ENCODE measurements at places on chromosomes 13 and 19.

DNA sequence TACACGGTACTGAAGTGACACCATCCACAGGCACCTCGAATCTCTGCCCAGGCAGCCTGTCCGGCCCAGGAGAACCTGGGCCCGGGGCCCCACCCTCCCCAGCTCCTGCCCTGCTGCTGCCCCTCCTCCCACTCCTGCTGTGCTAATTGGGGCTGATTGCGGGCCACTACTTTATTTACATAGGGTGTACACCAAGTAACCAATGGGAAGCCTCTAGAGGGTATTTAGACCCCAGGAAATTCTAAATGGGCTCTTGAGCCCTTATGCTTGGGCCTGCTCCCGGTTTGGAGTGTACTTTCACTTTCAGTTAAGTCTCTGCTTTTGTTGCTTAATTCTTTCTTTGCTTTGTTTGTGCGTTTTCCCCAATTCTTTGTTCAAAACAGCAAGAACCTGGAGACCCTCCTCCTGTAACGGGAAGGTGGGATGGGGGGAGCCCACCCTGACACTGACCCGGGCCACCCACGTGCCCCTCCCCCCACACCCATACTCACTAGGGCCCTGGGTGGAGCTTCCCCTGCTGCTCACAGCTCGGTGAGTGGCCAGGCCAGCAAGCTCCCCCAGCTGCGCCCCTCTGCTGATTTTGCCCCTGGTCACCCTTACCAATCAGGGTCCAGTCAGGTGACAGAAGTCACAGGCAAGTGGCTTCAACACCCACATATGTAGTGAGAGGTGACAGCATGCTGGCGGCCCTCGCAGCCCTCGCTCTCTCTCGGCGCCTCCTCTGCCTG is 9.4 kb downstream of the SCGB2B2 start:
- no peak for DNase-seq

DNA sequence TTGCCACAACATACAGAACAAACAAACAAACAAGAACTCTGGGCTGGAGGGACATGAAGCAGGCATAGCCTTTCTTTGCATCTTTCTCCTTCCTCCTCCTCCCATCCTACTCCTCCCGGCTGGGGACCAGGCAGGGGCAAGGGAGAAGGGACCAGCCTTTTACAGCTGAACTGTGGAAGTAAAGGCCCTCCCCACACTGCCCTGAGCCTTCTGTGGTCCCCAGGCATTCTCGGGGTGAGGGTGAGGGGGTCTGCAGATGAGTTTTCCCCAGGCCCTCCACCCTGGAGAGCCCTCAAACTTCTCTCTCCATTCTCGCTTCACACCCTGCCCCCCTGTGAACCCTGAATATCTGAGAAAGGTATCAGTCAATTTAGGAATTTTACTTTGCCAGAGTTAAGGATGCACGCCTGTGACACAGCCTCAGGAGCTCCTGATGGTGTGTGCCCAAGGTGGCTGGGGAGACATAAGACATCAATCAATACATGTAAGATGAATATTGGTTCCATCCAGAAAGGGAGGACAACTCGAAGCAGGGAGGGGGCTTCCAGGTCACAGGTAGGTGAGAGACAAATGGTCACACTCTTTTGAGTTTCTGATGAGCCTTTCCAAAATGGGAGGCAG is 170.9 kb downstream of the COL4A1 start:
- no peak for DNase-seq

DNA sequence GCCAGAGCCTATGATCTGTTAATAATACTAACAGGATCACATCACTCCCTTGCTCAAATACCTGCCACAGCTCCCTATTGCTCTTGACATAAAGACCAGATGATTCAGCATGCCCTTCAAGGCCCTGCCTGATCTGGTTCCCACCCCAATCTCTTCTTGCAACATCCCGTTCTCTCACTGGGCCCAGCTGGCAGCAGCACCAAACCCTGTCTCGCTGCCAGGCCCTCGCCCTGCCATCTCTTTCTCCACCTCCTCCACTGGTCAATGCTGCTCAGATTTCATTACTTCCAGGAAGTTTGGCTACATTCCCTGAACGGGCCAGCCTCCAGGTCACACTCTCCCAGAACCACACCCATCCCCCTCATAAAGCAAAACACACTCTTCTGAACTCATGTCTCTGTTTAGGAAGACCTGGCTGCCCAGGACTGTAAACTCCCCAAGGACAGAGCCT is 8.6 kb upstream of the BCAT2 start:
- DNase-seq, result no peak

GRCh38 chr19:43311706-43312105 is 41.8 kb upstream of the CD177 start:
- DNase-seq, result no peak

DNA sequence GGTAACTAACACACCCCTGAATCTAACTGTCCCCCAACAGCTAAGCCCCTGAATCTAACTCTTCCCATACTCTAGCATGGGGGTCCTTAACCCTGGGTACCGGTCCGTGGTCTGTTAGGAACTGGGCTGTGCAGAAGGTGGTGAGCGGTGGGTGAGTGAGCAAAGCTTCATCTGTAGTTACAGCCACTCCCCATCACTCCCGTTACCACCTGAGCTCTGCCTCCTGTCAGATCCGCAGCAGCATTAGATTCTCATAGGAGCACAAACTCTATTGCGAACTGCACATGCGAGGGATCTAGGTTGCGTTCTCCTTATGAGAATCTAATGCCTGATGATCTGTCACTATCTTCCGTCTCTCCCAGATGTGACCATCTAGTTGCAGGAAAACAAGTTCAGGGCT is 6.2 kb upstream of the PHLDB3 start:
- DNase-seq, result no peak

DNA sequence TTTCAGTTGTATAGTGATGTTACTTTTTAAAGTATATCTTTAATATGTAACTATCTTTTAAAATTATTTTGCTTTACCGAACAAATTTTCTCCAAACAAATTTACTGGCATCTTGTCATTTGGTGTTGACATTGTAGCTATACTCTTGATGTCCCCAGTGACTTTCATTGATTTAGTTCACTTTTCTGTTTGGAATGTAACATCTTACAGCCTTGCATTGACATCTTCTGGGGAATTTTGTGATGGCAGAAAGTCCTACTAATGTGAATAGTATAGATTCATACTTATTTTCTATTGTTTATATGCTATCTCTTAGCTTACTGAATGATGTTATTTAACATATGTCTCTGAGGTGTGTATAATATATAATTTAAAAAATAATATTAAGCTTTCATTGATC is 800.9 kb upstream of the ATXN8OS start:
- DNase-seq, result no peak

DNA sequence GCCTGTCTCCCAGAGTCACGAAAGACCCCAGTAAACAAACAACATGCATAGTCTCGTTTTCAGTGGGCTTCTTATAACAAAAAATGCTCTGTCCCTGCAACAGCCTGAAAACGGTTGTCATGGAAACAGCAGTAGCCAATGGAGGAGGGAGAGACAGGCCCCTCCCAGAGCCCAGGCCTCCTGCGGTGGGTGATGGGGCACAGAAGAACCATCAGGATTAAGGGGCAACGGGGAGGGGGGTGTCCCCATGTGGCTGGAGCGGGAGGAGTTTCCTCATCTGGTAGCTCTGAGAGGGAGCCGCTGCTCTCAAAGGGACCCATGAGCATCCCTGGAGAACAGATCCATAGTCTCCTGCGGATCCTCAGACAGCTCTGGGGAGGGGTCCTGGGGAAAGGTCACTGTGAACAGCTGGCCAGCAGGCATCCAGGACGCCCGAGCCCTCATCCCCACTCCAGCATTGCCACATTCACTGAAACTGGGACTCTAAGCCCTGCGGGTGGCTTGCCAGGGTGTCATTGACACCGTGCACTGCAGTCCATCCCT is 37.5 kb upstream of the PNMA8B start:
- no peak for DNase-seq

DNA sequence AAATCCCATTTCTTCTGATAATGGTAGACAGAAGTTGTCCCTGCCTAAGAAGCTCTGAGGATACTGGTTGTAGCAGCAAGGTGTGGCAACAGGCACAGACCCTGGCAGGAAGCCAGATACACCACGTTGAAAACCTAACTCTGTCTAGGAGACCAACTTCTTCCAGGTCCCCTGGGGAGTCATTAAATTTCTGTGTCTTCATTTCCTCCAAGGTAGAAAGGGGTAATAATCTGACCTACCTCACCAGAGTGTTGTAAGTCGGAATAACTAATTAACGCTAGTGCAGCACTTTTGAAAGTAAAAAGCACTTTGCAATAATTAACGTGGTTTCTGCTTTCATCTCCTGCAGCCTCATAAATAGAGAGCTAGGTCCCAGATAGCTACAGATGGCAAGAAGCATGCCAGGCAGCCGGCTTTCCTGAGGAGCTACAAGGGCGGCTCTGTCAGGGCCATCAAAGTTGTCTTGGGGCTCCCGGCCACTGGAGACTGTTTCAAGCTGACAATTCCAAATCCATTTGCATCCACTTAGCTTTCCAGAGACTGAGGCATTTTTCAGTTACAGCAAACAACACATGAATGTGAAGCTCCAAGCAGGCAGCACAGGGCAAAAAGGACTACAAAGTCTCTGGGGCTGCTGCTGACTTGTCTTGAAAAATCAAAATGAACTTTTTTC is 176.2 kb downstream of the FOXO1 start:
- no peak for DNase-seq

DNA sequence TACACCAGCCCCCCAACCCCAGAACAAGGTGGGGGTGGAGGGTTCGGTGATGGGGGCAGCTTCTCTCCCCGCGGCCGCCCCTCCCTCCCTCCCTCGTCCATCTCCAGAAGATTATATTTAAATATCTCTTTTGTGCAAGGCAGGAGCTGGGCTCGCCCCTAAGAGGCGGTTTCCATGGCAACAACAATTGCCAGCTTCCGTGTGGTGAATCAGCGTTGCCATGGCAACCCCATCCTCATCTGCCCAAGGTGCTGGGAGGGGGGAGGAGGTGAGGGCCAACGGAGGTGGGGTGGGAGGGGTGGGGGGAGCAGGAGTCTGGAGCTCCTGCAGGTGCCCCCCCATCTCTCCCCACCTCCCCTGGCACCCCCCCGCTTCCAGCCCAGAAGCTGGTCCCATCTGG is 46.4 kb downstream of the CELF5 start:
- DNase-seq, result no peak

DNA sequence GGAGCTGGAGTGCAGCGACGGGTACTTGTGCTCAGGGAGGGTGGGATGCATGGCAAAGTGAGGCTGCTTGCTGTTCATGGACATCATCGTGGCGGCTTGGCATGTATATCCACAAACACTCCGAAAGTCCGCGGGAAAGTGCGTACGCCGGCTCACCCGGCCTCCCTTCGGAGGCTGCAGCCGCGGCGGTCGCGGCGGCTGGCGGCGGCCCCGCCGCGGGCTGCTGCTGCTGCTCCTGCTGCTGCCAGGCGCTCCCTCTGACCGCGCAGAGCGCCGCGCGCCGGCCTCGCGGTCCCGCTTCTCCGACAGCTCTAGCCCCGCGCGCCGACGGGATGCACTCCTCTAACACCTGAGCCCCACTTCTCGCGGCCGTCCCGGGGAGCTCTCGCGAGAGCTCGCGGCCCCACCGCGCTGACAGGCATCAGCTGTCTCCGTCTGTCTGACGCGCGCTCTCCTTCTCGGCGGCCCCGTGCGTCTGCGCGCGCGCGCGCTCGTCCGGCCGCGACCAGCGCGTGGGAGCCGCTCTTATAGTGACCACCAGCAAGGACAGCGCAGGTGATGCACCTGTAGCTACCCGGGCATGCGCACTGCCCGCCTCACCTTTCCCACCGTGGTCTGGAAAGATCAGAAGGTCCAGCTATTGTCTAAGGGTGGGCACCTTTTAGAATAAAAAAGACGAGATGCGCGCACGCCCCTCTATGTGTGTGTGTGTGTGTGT is at the start of gene POU4F1:
Gene POU4F1, minus strand, starts transcription at position 313 of the 718 bp plus-strand sequence. Its CDS starts 226 bp downstream, at position 87.
- DNase-seq, result peak; percentile 34

DNA sequence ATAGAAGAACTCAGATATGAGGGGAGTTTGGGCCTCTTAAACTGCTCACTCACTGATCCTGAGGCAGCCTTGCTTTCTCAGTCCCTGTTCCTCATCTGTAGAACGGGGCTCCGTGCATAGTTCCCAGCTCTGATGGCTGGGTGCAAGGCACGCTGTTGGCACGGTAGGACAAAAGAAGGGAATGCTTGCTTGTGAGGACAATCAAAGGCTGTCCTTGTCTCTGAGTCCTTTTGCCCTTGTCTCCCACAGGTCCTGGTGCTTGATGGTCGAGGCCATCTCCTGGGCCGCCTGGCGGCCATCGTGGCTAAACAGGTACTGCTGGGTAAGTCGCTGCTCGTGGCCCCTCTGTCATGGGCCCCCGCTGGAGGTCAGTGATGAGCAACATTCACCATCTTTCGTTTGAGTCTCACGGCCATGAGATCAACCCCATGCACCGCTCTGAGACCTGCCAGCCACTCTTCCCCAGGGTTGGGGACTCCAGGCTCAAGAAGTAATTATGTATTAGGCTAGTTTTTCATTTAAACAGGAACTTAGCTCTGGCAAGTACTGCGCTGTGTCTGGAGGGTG is 2.3 kb downstream of the RPL13A start:
- peak; percentile 79 for DNase-seq

DNA sequence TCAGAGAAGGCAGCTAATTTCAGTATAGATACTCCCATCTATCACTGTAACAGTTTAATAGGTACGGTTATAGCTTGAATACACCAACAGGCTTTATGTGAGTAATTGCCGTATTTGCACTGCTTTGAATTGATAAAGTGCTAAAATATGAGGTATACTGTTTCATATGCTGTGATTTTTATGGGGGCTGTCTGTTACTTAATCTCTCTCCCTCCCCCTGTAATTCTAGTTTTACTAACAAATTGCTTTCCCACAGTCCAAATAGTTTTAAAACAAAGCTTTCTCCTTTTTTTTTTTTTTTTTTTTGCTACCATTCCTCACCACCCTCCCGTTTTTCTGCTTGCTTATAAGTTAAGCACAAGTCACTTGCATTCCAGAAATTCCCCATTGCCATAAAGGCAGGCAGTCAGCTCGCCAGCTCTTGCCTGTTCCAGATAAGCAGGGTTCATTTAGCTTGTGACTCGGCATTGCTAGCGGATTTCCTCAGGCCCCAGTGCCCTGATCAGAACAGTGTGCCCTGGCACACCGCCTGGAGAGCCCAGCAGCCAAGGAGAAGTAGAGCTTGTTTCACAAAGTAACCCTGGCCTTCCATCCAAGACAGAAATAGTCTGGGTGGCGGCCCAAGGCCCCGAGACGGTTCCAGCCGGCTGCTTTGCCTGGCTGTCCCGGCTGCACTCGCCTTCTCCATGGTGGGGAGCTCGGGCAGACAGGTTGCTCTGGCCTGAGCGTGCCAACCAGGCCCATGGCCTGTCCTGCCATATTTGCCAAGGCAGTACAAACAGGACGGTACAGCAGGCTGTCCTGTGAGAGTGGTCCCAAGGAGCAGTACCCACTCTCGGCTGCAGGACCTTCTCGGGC is 43.5 kb upstream of the NPAS1 start:
- no peak for DNase-seq

DNA sequence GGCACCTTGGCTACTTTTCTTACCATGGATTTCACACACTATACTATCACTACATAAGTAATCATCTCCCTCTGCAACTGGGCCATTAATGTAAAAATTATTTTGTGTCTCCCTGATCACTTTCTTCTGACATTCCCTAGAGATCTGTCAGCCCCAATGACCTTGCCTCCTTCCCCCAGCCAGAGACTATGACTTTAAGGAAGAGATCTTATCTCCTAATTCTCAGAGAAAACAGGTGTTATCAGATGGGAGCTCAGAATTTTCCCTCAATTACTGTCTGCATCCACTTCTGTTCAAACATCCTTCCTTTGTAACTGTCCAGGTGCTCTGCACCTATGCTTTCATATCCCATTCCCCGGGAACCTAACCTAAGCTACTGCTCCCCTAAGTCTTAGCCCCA is 397.5 kb downstream of the DIAPH3 start:
- no peak for DNase-seq
